ENCODE measurements at places on chromosomes 11 and 22. TPM values are rescaled to one million over a fixed set of nuclear protein-coding genes. Genes with fewer than 3 reads are reported as not detected.
A peak's percentile ranks its signal among the peaks of the same experiment; 100 is the strongest.

DNA sequence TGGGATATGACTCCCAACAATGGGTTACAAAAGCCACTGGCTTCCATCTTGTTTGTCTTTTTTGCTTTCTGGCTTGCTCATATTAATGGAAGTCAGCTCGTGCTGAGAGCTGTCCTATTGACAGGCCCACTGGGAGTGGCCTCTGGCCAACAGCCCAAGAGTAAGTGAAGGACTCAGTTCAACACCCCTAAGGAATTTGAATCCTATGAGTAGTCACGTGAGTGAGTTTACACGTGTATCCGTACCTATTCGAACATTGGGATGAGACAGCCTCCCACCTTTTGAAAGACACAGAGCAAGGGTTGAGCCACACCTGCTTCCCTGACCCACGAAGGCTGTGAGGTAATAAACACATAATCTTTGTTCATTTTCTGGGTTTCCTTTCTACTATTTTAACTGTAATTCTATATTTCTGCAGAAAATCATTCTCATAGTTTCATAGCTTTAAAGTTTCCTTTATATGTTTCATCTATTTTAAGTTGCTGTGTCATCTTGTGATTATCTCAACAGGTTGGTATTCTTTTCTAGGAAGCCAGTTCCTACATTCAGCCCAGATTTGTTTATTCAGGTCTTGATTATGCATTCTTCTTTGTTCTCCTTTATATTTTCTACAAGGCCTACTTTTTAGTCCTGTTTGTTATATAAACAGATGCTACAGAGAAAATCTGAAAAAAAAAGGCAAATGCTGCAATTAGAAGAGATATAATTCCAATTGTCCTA is 802.3 kb downstream of the CNTN5 start:
- no peaks in the 10 kb centered on the region for H3K4me1 ChIP-seq

DNA sequence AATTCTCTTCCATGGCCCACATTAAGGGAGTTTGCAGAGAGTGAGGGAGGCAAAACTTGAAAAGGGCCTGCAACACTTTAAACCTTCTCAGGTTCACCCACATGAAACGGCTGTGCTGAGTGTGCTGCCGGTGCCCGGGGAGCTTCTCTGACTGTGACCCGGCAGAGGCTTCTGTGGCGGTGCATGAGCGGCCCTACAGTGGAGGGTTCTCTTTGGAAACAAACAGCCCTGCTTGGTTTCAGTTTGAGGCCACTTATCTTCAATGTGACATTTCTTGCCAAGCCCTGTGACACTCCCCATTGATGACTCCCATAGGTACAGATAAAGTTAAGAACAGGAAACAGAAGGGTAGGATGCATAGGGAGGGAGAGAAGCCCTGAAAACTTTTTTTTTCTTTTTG is 31.8 kb downstream of the FAM118A start:
- H3K27ac ChIP-seq = no peak overlapping the region
- no peaks in the 10 kb centered on the region for H3K27me3 ChIP-seq
- H3K4me3 ChIP-seq = no peak overlapping the region

DNA sequence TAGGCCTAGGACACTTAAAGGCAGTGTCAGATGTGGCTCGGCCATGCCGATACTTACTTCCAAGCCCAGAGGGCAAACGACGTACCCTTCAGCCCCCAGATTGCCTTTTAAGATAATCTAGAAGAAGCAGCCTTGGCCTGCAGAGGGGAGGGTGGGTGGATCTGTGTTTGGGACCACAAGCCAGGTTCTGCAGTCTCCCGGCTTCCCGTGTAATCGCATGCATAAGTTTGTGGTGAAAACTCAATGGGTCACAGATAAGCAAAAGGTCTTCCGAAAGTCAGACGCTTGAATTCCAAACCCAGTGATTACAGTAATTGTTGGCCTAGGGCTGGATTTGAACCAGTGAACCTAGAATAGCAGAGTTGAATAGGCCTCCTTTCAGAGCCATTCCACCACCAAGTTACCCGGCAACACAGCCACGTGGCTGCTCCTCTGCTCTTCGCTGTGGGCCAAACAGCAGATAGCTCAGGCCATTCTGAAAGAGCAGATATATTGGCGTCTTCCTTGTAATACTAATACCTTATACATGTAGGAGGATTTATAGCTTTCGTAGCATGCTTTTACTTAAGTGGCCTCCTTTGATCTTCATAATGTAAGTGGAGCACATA is 170.8 kb upstream of the CADM1 start:
- no peak overlapping the region for H3K27ac ChIP-seq
- no peaks in the 10 kb centered on the region for H3K4me1 ChIP-seq
- H3K27me3 ChIP-seq = no peaks in the 10 kb centered on the region

- H3K4me1 ChIP-seq = no peaks in the 10 kb centered on the region
- no peaks in the 10 kb centered on the region for H3K27me3 ChIP-seq
- H3K36me3 ChIP-seq = no peaks in the 10 kb centered on the region
- H3K4me3 ChIP-seq = no peak overlapping the region
Observed at GRCh38 chr11:28114731-28115130, 6.5 kb downstream of the METTL15 start.

DNA sequence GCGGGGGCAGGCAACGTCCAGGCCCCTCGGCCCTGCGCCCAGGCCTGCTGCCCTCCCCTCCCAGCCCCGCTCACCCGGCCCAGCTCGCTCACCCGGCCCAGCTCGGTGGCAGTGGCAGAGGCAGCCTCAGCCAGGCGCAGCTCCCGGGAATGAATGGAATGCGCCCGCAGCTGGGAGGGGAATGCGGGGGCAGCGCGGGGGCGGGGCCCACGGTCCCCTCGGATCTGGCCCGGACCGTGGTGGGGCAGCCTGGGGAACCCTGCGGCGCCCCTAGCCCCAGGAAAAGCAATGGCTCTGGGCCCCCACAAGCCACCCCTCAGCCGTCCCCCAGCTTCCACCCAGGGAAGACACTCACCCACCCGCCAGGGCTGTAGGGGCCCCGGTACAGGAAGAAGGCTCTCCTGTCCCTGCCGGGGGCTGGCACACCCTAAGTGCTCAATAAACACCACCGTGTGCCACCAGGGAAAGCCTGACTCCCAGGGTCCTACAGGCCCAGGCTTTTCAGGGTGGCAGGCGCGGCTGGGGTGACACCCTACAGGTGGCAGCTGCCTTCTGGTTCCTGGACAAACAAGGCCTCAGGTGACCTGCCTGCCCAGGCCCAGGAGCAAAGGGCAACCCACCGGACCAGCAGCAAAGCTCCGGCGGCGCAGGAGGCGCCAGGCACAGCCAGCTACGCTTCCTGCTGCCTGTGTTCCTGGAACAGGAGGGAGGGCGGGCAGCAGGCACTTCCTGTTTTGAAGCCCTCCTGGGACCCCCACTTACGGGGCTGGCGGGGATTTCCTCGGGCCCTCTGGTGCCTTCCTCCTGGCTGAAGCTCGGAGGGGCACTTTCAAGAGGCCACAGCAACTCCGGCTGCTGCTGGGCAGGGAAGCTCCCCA is 13.8 kb downstream of the PLXNB2 start:
- peak overlapping the region; percentile 77 for H3K27ac ChIP-seq
- peak overlapping the region; percentile 20 for H3K4me3 ChIP-seq
- H3K36me3 ChIP-seq = peaks cover 17% of the 10 kb centered on the region
- peaks cover 32% of the 10 kb centered on the region for H3K4me1 ChIP-seq

DNA sequence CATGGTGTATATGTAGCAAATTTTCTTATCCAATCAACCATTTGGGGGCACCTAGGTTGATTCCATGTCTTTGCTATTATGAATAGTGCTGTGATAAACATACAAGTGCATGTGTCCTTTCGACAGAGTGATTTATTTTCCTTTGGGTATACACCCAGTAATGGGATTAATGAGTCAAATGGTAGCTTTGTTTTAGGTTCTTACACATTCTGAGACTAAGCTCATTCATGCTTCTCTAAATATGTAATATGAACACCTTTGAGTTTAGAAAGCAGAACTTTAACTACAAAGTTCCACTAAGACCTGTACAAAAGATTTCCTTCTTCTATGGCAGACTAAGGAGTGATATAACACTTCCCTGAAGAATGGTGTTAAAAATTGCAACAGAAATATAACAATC is 627.0 kb downstream of the KCNA4 start:
- H3K27ac ChIP-seq = no peak overlapping the region
- H3K27me3 ChIP-seq = no peaks in the 10 kb centered on the region
- no peak overlapping the region for H3K4me3 ChIP-seq
- no peak for DNase-seq
- no peaks in the 10 kb centered on the region for H3K36me3 ChIP-seq

Gene MUC5AC
- total RNA-seq = not detected

DNA sequence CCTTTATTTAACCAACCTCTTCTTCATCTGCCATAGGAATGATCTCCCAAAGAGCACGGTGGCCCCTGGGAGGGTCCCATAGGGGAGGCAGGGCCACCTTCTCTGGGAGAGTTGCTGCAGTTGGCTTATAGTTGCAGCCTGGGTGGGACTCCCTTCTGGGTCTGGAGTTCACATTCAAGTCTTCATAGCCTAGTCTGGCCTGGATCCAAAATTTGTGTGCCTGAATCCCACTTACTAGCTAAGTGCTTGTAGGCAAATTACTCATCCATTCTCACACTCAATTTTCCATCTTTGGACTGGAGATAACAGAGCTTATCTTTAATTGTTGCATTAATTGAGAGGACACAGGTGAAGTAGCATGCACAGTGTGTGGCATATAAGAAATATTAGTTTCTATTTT is 163.6 kb downstream of the GRIK4 start:
- H3K4me3 ChIP-seq = no peak overlapping the region
- DNase-seq = no peak
- no peaks in the 10 kb centered on the region for H3K27me3 ChIP-seq
- H3K4me1 ChIP-seq = no peaks in the 10 kb centered on the region

GRCh38 chr22:28032861-28033260 is 113.8 kb upstream of the PITPNB start:
- H3K27me3 ChIP-seq = no peaks in the 10 kb centered on the region
- H3K27ac ChIP-seq = no peak overlapping the region
- no peaks in the 10 kb centered on the region for H3K36me3 ChIP-seq

Gene BAIAP2L2
- 7.2 TPM for total RNA-seq

Gene WT1
- 0.17 TPM for total RNA-seq

Gene CNTF
- 1.5 TPM for total RNA-seq

- H3K4me3 ChIP-seq = no peak overlapping the region
- no peak overlapping the region for H3K27ac ChIP-seq
- H3K36me3 ChIP-seq = no peaks in the 10 kb centered on the region
- no peaks in the 10 kb centered on the region for H3K4me1 ChIP-seq
- no peak for DNase-seq
Observed at GRCh38 chr11:30650266-30650665, 64.1 kb upstream of the MPPED2 start.

GRCh38 chr22:39622881-39623367 is 52.4 kb downstream of the CACNA1I start:
- H3K27ac ChIP-seq = no peak overlapping the region
- no peaks in the 10 kb centered on the region for H3K27me3 ChIP-seq
- DNase-seq = peak; percentile 59
- H3K4me1 ChIP-seq = peaks cover 8% of the 10 kb centered on the region

DNA sequence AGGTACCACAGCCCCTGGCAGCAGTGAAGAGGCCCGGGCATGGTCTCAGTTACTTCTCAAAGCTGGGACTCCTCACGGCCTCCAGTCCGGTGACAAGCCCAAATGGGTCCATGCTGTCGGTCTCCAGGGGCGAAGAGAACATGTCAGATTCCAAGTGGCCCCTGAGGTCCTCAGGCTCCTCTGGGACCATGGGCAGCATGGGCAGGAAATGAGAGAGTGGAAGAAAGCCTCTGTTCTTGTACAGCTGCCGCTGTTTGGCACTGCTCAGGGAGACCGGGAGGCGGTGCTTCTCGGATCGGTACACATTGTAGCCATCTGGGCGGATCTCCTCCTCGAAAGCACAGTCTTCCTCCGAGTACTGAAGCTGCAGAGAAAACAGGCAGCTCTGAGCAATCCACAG is 4.6 kb downstream of the FGF19 start:
- H3K27me3 ChIP-seq = peaks cover 5% of the 10 kb centered on the region
- DNase-seq = no peak
- no peak overlapping the region for H3K27ac ChIP-seq
- peaks cover 10% of the 10 kb centered on the region for H3K36me3 ChIP-seq

DNA sequence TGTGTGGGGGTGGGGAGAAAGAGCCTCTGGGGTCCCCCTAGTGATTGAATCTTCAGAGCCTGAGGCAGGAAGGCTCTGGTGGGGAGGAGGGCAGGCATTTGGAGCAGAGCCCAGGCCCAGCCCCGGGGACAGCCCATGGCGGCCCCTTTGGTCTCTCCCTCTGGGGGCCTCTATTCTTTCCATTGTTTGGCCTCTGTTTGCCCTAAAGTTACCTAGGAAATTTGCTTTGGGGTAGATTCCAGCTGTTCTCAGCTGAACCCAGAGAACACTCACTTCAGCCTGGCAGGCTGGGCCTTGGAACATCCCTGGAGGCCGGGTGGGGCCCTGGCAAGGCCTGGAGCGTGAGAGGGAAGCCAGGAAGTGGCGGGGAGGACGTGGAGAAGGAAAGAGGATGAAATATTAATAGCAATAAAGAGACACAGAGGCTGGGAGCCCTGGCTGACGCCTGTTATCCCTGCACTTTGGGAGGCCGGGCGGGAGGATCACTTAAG is 22.9 kb upstream of the A4GALT start:
- H3K27me3 ChIP-seq = no peaks in the 10 kb centered on the region
- peaks cover 3% of the 10 kb centered on the region for H3K4me1 ChIP-seq
- H3K4me3 ChIP-seq = 0 out of 2 replicates have a peak overlapping the region, but pooled peaks have one; percentile 14
- DNase-seq = no peak

Gene CYTH4
- total RNA-seq = not detected

Gene TIGD3
- total RNA-seq = 0.88 TPM

GRCh38 chr11:132062031-132062430 is 691.6 kb downstream of the NTM start:
- H3K27me3 ChIP-seq = peaks cover 2% of the 10 kb centered on the region
- no peaks in the 10 kb centered on the region for H3K4me1 ChIP-seq
- no peak overlapping the region for H3K4me3 ChIP-seq
- no peak overlapping the region for H3K27ac ChIP-seq

DNA sequence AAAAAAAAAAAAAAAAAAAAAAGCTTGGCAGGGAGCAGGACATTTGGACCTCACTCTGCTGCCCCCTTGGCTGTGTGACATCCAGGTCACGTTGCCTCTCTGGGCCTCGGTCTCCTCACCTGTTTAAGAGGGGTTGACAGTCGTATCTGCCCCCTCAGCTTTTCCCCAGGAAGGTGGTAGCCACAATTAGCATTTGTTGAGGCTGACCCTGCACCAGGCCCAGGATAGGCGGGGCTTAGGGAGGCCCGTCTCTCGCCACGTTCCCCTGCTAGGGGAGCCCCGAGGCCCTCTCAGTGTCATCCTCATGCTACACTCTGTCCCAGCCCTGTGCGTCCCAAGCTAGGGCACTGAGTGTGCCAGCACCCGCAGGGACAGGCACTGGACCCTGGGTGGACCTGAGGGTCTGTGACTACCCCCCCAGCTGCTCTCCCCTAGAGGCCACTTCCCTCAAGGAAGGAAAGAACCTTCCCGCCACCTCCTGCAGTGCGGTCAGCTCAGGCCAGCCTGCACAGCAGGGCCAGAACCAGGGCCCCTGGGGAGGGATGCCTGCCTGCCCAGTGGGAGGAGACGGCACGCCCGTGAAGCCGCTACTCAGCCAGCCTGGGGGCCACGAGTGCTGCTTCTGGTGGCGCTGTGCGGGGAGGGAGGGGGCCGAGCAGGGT is 38.5 kb upstream of the PPARA start:
- no peaks in the 10 kb centered on the region for H3K36me3 ChIP-seq
- H3K27me3 ChIP-seq = no peaks in the 10 kb centered on the region
- H3K27ac ChIP-seq = no peak overlapping the region
- no peak for DNase-seq

GRCh38 chr11:30861064-30861463 is 274.9 kb upstream of the MPPED2 start:
- H3K27ac ChIP-seq = no peak overlapping the region
- DNase-seq = no peak
- H3K27me3 ChIP-seq = no peaks in the 10 kb centered on the region
- H3K4me1 ChIP-seq = peaks cover 9% of the 10 kb centered on the region
